ENCODE measurements at places on chromosomes 1 and 21.

- DNase-seq, result no peak
Measured at GRCh38 chr1:170354690-170355089, 177.3 kb upstream of the GORAB start.

DNA sequence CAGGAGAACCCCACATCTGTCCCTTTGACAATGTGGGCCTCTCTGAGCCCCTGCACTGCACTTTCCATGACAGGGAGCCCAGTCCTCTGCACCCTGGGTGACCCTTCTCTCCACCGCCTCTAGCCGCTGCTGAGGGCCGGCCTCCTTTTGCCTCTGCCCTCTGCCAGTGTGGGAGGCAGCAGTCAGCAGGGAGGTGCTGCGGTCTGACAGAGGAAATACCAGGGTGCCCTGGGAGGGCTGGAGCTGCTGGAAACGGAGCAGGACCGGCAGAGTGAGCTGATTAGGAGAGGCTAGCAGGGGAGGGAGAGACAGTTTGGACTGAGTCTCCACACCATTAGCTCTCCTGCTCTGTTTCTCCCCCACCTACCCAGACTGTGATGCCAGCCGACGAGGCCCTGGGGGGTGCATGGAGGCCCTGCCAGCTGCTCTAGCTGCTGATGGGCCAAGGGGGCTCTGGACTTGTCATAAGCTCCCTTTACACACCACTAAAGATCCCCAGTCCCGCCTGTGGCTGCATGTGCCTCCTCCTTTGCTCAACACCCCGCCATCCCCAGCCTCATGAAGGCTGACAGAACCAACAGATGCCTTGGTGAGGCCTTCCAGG lies 171.1 kb upstream of the KLHDC7A start:
- no peak for DNase-seq

GRCh38 chr21:38837806-38838461 lies 32.2 kb downstream of the ETS2 start:
- no peak for DNase-seq

DNA sequence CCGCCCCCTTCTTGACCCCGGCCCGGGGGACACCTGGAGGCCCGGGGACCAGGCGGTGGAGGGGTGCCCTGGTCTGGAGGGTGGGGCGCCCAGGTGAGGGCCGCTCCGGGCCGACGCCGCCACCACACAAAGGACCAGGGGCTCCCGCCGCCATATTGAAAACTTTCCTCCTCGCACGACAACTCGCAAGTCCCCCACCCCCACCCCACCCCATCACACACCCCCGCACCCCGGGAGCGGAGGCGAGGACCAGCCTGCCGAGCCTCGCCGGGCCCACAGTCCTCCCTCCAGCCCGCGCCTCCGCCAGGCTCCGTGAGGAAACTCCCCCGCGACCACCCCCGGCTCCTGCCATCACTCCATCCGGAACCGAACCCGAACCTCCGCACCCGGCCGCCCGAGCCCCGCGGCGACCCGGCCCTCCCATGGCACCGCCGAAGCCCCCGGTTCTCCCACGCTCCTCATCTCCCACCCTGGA lies 733 bp downstream of the KDM5B start:
- peak; percentile 29 for DNase-seq

- no peak for DNase-seq
Measured at GRCh38 chr21:44298301-44298700, 1.6 kb upstream of the PFKL start.

DNA sequence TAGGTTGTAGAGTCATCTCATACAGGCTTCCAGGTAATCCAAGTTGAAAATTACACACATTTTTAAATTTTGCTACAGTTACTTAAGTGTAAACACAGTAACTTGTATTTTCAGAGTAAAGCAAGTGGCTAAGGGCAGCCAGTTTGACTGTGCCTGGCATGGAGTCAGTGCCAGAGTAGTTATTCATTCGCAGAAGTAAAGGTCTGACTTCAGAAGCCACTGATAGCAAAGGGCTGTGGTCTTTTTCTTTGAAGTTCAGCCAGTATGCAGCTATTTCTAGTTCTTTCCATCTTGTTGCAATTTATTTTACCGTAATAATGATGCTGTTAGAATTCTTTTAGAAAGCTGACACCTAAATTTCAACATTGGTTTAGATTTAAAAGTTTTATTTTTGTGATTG lies 9.4 kb downstream of the TMEM50A start:
- no peak for DNase-seq

GRCh38 chr1:6243053-6243834 lies 735 bp upstream of the HES3 start:
- DNase-seq, result no peak

- no peak for DNase-seq
Measured at GRCh38 chr1:51512606-51513005, 6.5 kb downstream of the EPS15 start.

DNA sequence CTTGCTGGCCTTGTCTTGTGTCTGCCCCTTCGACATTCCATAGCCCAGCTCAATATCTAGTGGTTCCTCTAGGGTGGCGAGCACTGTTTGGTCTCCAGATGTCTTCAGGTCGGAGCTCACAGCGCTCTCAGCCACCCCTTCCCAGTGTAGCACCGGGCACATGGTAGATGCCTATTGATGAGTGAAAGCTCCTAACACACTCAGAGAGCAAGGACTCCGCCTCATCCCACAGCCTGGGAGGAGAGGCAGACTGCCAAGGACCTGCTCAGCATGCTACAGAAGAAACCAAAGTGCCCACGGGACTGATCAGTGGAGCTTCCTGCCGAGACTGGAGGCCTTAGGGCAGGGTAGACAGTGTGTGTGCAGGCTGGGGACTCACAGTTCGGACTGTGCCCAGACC lies 10.9 kb downstream of the PCSK9 start:
- DNase-seq, result no peak

DNA sequence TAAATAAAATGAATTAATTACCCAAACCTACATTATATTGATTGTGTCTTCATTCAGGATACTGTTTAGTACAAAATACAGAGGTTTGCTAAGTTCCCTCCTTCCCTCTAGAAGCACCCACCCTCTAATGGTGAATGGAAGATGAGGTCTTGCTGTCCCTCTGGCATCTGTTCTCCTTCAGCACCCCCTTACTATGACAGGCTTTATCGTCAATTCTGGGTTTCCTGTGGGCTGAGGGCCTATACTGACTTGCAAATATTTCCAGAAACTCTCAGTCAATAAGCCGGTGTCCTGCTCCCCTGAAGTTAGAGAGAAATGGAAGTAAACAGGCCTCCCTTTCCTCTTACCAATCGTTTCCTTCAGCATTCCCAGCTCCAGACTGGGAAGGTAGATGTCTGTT lies 13.2 kb downstream of the LAX1 start:
- no peak for DNase-seq

GRCh38 chr21:45769294-45769693 lies 125.8 kb downstream of the PCBP3 start:
- DNase-seq, result no peak

GRCh38 chr1:36322041-36322785 lies 1.2 kb downstream of the EVA1B start:
- peak; percentile 5 for DNase-seq

GRCh38 chr21:35190201-35190701 lies 141.1 kb upstream of the RUNX1 start:
- DNase-seq, result no peak

- no peak for DNase-seq
Measured at GRCh38 chr1:91655912-91656449, 155.3 kb downstream of the CDC7 start.

DNA sequence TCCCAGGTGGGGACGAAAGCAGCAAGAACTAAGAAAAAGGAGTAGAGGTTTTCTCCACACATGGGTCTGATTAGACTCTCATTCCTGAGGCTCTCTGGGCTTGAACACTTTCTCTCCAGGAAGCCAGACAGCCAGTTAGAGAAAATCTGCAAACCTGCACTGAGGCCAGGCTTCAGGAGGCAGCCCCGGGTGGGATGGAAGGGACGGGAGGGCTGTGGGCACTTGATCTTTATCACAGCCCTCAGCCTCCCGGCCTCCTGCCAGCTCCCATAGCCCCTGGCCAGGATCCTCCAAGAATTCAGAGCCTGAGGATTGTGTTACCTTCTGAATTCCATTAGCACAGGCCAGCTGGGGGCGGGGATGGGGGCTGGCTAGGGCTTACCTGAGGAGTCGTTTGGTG lies 40.1 kb downstream of the SERTAD4 start:
- no peak for DNase-seq

GRCh38 chr1:59553371-59553770 lies 256.5 kb downstream of the FGGY start:
- DNase-seq, result no peak

DNA sequence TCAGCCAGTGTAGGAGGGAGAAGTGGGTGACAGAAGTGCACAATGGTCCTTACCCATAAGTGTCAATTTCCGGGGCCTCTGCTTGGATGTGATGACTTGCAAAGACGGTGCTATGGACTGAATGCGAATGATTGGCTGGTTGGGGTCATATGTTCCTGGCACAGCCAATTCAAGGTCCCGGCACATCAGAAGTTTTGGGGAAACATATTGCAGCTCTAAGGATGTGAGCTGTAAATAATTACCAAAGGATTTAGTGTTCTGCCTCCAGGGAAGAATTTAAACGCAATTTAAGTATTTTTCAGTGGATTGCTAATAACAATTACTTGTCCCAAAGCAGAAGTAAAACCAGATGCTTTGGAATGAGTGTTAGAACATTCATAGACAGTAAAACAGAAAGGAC lies 26.9 kb upstream of the EXOSC10 start:
- no peak for DNase-seq

All from naive B cell (primary cell).